H9 (cell line): ENCODE measurements at places on chromosomes 6 and 20.
A peak's percentile ranks its signal among the peaks of the same experiment; 100 is the strongest.

GRCh38 chr20:15564981-15565380, 1008.3 kb downstream of the KIF16B start:
- DNase-seq, result no peak

DNA sequence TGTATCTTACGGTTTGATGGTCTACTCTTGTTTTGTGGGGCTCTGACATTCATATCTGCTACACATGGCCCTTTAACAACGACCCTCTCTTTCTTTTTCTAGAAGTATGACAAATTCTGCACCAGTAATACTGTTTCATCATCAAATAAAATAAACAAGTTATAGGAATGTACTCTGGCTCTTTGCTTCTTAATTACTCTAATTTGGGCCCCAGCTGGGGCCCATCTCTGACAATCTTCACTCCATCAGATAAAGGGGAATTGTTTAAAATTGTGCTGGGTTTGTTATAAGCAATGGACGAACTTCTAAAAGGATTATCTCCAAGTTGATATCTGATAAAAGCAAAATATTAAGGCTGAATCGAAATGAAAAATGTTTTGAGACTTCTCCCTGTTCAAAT, 343.6 kb upstream of the JAG1 start:
- DNase-seq, result no peak

DNA sequence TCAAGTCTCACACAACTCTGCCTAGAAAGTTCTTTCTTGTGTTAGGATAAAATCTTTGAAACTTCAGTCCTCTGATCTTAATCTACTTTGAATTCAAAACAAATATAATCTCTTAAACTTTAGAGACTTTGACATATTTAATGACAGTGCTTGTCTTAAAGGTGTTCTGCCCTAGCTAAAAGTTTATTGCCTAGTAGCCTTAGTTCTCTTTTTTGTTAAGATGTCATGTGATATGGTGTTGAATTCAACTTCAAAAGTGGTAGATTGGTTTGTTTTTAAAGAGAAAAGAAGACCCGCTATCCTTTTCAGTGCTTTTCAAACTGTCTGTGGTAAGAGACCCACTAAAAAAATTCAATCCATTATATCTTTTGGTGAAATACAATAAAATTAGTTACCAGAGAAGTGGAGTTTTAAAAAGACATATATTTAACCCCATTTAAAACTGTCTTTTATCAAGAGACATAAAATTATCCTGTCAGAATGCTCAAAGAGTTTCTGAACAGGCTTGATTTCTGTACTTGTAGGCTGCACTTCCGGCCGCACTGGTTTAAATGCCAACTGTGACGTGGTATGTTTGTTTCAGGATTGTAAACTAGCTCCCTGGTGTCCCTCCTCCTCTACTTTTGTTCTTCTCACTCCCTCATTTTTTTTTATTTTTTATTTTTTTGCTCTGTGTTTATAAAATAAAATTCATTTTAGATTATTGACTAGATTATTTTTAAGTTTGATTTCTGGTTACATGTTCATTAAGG, 76.5 kb downstream of the QKI start:
- no peak for DNase-seq

GRCh38 chr6:158536084-158536890, 23.6 kb upstream of the TMEM181 start:
- DNase-seq, result peak; percentile 85

- DNase-seq, result no peak
These were observed 21.4 kb downstream of the GSTA2 start for GRCh38 chr6:52741872-52742271.

- DNase-seq, result no peak
These were observed 558.2 kb upstream of the JAG1 start for GRCh38 chr20:11231742-11232648.

- no peak for DNase-seq
These were observed 405.5 kb upstream of the SULF2 start for GRCh38 chr20:48190757-48191156.

DNA sequence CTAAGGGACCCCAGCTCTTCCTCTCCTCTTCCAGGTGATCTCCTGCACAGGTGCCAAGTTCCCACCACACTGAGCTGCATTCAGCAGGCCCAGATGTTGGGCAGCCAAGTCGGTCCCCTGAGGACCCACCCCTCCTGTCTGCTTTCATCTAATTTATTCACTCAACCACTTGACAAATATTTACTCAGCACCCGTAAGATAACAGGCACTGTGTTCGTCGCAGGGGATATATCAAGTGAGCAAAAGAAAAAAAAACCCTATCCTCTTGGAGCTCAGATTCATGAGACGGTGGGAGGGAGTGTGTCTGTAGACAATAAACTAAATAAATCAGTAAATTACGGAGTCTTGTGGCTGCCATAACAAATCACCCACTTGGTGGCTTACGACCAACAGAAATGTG, 143.6 kb downstream of the MRPL14 start:
- no peak for DNase-seq

- no peak for DNase-seq
These were observed 36.3 kb upstream of the TGM2 start for GRCh38 chr20:38201356-38201755.

GRCh38 chr20:63066506-63067265, 59.9 kb upstream of the BHLHE23 start:
- no peak for DNase-seq

DNA sequence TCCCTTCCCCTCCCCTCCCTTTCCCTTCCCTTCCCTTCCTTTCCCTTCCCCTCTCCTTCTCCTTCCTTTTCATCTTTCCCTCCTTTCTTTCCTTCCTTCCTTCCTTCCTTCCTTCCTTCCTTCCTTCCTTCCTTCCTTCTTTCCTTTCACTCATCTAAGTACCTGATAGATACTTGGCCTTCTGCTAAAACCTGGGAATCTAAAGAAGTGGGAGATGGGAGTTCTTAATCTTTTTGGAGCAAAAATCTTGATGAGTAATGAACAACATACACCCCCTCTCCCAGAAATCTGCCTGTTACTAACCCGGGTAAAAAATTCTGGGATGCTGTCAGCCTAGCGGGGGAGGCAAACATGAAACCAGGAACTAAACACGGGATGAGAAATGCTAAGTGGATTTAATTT, 100.7 kb downstream of the VEGFA start:
- DNase-seq, result no peak

- no peak for DNase-seq
These were observed 42.6 kb upstream of the TULP4 start for GRCh38 chr6:158269657-158270056.

DNA sequence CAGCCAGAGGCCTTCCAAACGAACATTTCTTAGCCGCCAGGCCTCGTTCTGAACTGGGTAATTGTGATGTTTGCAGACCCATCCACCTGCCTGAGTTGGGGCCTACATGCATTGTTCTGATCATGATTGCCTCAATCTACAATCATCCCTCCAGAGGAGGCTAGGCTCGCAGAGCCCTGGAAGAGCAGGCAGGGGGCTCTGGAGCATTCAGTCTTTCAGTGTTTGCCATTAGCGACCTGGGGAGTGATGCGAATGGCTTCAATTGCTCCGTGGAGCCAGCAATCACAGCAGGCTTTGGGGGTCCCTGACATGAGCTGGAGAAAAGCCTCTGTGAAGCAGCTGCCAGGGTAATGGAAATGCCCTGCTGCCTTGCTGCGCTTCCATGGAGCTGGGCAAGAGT, 22.0 kb downstream of the SNAP25 start:
- DNase-seq, result peak; percentile 50

GRCh38 chr6:64186592-64186991, 551.0 kb downstream of the PHF3 start:
- DNase-seq, result no peak

GRCh38 chr6:37451441-37452193, 18.6 kb downstream of the CMTR1 start:
- DNase-seq, result no peak

DNA sequence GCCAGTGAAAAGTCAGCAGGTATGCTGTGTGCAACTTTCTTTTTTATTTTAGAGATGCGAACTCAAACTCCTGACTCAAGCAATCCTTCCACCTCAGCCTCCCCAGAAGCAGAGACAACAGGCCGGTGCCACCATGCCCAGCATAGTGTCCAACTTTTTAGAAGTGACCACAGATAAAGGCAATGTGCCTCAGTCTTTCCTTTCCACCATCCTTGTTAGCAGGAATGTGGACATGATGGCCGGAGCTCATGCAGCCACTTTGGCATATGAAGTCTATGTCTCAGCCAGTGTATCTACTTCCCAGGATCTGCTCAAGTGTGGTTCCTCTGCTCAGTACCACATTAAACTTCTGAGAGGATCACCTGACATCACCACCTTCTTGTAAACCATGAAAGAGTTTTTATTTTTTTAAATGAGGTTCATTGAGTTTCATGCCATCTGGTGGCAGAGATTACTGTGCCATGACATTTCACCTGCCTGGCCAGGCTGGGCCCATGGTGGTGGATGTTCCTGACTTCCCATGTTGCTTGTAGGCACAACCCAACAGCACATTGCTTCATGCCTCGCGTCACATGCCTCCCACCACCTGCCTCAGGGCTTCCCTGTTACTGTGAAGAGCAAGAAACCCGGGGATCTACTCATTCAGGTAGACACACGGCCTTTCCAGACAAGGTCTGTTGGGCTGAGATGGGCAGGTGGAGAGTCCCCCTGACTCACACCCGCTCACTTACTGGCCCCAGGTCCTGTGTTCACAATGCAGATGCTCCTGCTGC, 216.5 kb downstream of the LY86 start:
- DNase-seq, result no peak

DNA sequence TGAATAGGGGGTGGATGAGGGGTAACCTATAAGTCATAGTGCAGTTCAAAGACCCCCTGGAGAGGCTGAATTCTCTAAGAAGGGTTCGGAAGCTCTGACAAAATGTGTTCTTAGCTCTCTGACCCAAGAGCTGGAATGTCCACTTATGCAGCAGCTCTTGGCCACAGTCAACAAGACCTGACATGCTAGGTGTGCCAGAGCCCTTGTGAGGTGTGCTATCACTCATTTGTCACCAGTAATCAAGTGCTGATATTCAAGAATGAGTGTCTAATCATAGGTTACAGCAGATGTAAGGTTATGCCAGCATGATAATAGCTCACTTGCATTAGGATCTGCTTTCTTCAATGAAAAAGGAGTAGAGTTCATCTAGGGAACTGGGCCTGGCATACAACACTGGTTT, 28.1 kb downstream of the TOMM6 start:
- no peak for DNase-seq

GRCh38 chr6:56079751-56080540, 167.4 kb downstream of the COL21A1 start:
- no peak for DNase-seq

DNA sequence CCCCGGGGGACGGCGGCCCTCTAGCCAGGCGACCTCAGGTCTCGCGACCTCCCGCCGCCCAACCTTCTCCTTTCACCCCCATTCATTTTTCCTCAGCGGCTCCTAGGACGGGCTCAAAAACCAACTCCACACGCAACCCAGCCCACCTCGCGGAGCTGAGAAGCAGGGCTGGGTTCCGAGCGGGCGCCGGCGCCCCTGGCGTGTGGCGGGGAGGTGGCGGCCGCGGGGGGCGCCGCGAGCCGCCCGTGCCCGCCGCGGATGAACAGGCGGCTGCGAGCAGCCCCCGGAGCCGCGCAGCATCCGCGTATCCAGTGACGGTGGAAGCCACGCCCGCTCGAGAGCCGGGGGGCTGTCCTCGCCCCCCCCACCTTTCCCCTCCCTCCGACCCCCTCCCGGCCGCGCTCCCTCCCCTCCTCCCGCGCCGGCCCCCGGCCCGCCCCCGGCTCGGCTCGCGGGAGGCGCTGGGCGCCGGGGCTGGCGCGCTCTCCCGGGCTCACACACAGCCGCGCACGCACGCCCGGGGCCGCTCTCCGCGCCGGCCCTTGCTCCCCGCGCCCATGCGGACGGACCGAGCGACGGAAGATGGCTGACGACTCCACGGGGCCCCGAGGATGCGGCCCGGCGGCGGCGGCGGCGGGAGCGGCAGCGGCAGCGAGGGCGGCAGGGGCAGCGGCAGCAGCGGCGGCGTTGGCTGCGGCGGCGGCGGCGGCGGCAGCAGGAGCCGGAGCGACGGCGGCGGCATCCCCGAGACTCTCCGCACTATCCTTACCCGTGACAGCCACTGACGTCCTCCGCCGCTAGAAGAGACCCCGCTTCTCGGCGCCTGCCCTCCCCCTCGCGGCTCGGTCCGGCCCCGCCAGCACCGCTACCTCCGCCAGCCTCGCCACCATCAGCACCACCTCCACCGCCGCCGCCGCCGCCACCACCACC, at the start of gene SOBP:
SOBP (plus strand) TSS at position 482 of the 930 bp plus-strand sequence. CDS start 500 bp downstream, outside the sequence.
- DNase-seq, result peak; percentile 62

DNA sequence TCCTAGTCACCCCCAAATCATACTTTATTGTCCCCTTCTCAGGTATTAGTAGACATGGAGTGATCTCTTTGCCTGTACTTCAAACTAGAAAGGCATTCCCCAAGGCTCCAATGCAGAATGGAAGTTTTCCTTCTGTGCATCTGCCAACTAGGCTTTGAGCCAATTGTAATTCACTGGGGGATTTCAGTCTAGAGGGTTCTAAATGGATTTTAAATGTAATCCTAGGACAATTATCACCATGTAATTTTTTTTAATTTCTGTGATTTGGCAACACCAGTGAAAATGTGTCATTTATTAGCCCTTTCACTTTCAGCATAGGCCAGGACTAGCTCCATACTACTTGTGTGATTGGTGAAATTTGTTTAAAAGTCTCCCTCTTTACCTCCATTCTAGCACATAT, 557.6 kb upstream of the MARCKS start:
- DNase-seq, result no peak

GRCh38 chr20:60144974-60145527, 186.8 kb downstream of the CDH26 start:
- no peak for DNase-seq

DNA sequence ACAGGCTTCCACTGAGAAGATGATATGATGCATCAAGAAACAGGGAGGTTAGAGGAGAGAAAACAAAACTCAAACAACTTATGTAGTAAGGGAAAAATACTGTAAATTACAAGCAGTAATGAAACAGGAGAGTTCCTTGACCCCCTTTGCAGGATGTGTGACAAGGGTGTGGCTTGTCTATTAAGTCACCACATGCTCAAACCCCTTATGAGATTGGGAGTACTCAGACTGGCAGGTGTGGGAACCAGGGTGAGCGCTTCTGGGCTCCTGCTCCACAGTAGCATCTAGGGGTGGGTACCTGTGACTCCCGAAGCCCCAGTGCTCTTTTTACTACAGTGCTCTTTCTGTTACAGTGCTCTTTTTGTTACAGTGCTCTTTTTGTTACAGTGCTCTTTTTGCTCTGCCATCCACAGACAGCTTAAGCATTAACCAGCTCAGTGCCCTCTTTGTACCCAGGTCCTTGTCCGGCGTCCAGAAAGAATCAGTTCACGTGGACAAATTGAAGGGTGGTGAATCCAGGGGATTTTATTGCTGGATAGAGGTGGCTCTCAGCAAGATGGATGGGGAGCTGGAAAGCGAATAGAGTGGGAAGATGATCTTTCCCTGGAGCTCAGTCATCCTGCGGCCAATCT, 28.7 kb downstream of the OLIG3 start:
- DNase-seq, result no peak

DNA sequence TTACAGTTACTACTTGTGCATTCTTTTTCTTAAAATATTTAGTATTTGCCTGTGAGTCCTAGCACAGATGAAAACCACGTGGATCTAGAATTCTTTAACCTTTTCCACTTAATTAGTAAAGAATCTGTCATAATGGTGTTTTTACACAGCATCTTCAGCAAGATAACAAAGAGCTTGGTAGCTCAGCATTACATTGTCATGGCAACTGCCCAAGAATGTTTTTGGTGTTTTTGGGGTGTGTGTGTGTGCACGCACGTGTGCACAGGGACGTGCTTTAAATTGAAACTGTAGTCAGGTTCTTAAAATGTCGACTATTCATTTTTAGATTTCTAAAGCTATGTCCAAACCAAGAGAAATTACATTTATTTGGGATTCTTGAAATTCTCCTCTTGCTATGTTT, 108.0 kb downstream of the FIG4 start:
- DNase-seq, result no peak
